ENCODE measurements at places on chromosomes 7 and 10.

DNA sequence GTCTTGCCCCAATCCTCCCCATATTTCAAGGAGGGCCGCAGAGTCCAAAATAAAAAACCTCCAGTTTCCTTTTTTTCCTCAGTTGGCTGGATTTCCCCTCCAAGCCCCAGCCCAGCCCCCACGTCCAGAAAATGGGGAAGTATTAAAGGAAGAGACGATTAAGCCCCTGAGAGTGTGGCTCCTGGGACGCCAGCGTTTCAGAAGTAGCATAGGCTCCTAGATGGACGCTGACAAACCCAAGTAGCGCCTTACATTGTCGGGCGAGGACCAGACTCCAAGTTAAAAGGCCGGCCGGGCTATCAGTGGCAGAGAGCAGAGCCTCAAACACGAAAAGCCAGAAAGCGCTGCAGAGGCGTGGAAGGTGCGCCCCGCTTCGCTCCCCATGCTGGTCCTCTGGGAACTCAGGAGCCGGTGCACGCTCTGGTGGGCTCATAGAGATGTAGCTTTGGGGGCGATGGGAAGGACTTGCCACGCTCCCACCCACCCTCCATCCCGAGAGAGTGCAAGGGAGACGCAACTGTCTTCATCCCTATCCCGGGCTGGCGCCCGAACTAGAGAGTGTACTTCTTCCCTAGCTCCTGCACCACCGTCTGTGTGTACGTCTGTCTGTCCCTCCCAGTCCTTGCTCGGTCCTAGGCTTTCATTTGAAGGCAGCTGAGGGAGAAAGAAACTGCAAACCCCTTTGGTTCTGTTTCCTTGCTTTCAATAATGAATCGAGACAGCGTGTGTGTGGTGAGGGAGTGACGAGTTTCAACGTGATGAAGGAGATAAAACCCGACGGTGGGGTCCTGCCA is 6.3 kb upstream of the EMX2 start:
- no peak for DNase-seq

- DNase-seq = no peak
Observed at GRCh38 chr7:49703337-49703736, 70.1 kb upstream of the VWC2 start.

- no peak for DNase-seq
Observed at GRCh38 chr10:5106553-5106952, 12.3 kb downstream of the AKR1C3 start.

- DNase-seq = no peak
Observed at GRCh38 chr10:22305721-22306120, 10.5 kb upstream of the COMMD3 start.

DNA sequence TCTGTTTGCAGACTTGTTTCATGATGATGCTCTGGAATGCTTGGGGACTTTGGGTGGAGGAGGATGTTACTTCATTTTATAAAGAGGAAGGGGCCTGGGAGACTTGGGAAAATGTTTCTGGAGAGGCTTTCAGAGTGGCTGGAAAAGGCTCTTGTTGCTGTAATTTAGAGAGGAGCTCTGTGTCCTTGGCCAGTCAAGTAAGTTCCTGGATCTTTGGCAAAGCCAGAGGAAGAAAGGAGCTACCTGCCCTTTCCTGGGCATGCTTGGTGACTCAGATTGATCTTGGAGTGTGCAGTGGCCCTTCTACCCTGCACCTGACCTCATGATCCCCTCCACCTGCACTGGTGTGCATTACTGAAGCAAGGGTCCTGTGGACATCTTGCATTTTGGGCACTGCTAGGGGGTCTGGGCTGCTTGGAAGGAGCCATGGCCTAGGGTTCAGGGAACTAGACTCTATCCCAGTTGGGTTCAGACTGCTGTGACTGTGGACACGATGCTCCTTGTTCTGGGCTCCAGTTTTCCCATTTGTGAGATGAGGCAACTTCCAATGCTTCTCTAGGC is 56.1 kb downstream of the ADCYAP1R1 start:
- no peak for DNase-seq

DNA sequence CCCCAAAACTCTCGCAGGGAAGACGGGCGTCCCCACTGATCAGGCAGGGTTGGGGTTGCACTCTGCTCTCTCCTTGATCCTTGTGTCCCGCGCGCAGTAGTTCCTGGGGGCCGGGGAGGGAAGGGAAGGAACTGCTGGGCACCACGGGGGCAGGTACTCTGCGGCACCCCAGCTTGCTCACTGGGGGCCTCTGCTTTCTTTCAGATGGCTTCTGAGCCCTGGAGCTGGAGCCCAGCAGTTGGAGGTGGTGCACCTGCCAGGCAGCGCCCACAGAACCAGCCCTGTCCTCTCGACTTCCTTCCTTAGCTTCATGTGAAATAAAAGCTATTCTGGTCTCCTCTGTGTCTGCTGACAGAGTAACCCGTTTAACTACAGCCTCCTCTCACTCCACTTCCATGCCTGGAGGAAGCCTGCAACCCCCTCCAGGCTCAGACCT is 12.2 kb downstream of the PLAC9 start:
- DNase-seq = no peak

- DNase-seq = no peak
Observed at GRCh38 chr10:118278649-118279048, 63.5 kb downstream of the FAM204A start.

DNA sequence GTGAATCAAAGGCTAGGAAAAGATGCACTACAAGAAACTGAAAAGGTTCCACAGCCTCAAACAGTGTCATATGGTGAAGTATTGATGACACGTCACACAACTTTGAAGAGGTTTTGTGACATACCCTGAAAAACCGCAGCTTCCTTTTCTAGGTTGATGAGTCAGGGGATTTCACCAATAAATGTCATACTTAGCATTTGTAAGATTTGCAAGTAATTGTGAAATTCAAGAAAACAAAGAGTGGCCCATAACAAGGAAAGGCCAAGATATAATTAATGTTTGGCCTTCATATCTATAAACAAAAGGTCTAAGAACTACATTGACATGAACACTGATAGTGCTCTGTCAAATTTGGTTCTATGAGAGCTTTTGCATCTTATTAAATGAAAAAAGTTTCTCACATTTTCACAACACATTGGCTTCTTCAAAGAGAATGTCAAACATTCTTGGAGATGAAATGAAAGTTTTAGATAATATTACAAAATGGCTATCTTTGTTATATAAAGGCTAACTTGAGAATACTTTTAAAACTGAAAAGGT is 62.0 kb upstream of the NAMPT start:
- DNase-seq = no peak

DNA sequence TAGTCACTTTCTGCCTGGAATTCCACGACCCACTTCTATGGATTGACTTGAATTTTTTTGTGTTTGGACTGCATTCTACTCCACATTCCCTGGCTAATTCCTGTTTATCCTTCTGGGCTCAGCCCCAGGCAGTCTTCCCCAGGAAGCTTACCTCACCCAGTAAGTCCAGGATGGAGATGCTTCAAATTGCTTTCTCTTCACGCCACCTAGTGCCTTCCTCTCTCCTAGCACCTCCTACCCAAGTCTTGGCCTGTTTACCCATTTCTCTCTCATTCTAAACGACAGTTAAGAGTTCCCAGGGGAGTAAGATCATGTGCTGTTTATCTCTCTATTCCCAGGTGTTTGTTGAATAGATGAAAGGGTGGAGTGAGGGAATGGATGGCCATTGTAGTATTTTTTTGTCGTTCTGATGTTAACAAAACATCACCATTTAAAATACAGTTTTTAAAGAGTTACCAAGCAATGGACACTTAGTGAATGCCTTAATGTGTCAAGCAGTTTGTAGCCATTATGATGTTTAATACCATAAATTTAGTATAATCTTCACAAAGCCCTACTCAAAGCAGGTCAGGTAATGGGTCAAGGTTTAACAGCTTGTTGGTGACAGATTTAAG is 45.5 kb upstream of the TARP start:
- DNase-seq = peak; percentile 59

DNA sequence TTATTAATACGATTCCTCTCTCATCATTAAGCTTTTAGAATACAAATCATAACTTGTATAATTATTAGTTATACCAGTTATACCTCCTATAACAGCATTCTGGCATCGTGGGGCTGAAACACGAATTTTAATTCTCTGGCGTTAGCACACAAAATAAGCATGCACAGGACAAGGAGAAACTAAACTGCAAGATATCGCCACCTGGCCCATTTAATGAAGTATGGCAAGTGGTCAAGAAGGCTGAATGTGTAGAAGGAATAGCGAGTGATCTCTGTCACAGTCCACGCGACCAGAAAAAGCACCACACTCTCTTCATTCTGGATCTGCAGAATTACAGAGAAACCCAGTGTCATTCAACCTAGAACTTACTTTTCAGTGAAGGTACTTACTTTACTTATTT is 18.1 kb downstream of the HACD1 start:
- no peak for DNase-seq

DNA sequence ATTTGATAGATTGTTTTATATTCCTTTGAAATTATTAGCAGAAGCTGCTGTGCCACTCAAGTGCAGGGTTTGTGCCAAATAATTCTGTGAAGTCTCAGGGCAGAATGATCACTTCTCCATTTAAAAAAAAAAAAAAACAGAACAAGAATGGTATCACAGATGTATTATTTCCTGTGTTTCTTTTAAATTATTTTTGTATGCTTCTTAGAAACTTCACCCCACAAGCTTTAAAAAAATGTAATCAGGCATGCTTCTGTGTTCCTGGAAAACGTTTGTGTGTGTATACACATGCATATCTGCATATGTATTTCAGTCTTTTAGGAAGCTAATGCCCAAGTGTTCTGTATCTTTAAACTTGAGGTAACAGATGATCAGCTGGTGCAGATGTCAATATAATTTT is 6.3 kb upstream of the CD36 start:
- no peak for DNase-seq

DNA sequence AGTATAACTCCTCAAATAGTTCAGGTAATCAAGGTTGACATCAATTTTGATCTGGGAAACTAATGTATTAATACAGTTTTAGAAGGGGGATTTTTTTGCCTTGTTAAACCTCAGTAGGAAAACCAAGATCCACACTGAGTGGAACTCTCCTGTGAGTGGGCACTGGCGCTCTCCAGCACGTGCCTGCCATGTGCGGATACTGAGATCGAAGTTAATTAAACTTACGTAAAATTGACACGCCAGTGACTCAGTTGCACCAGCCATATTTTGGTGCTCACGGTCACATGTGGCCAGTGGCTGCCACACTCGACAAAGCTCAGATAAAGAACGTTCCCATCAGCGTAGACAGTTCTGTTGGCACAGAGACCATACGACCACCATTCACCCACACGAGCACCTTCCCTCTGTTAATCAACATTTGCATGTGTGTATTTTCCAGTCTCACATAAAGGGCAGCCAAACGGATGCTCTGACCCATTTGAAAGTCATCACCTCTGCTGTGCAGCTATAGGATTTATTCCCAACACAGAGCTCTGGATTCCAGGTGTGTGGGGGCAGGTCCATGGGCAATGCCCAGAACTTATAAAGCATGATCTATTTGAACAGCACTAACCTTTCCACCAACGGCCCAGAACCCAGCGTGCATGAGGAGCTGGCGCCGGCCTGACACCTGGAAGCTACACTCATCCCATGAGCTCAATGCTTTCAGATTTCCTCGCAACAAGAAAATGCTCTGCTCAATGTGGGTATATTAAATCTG is 77.7 kb downstream of the VIPR2 start:
- no peak for DNase-seq

GRCh38 chr10:1425879-1426278 is 311.4 kb downstream of the ADARB2 start:
- DNase-seq = no peak

- no peak for DNase-seq
Observed at GRCh38 chr7:92632791-92633190, 42.6 kb upstream of the FAM133B start.

DNA sequence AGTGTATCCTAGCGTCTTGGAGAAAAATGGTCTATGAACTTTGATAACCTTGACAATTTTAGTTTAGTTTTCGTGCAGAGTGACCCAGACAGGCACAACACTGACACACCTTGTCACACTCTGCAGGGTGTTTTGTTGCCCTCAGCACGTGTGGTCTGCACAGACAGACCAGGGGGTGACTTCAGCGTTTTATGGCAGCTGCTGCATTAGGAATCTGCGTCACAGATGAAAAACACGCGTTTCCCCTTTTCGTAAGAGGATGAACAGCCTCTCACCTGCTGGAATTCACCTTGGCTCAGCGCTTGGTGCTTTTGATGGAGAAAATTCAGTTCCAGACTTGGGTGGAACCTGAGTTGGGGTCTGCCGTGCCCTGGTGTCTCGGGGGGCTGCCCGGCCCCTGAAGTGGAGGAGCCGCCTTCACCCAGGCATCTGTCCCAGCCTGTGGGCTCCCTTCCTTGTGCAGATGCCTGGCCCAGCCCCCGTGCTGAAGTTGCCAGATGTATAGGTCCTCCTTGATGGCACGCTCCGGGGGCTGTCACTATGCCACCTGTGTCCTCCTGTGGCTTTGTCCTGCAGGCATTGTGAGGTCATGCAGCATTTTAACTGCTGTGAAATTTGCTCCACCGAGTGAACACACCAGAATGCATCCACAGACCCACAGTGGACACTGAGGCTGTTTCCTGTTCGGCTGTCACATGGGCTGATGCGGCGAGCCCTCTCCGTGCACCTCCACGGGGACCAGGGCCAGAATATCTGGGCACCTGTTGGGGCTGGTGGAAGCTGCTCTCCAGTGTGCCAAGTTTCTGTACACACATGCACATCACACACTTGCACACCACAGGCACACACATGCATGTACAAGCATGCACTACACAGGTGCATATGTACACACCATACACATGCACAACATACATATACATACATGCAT is 18.3 kb downstream of the INPP5A start:
- DNase-seq = no peak

DNA sequence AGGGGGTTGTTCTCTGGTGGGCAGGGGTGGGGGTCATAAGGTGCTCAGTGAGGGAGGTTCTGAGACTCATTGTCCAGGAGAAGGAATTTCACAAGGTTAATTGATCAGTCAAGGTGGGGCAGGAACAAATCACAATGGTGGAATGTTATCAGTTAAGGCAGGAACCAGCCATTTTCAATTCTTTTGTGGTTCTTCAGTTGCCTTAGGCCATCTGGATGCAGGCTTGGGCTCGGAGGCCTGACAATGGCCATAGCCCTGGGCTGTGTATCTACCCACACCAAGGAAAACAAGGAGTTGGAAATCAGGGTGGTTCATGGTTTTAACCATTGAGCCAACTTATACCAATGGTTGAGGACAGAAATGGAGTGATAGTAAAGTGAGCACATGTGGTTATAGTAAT is 1221.8 kb downstream of the TYW1 start:
- no peak for DNase-seq

- DNase-seq = no peak
Observed at GRCh38 chr7:151724250-151724915, 152.5 kb downstream of the PRKAG2 start.

DNA sequence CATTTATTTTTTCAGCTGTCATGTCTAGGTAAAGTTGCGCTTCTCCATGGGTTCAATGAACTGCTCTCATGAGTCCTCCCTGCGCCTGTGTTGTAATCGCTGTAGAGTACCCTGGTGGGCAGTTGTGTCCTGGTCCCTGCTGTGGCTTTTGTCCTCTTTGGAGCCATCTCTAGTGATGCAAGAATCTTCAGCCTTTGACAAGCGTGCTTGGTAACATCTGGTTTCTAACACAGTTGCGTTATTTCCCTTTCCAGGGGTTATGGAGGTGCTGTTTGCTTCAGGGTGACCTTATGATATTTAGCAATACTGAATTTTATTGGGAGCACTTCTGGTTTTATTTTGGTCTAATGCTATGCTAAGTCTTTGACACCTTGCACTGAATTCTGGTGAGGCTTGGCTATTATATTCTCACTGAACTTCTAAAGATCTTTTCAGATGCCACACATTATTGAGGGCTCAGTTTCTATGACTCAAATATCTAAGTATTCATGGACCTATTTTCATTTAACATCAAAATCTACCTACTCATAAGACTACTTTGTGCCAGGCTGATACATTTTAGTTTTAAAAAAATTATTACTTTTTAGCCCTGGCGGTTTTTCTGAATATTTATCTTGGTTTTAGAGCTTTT is 88.6 kb downstream of the FANK1 start:
- no peak for DNase-seq

Measured in femur (tissue), 1 donor.